ENCODE measurements at places on chromosomes 16 and 17.

- no peak for DNase-seq
These were observed 266.7 kb downstream of the ENGASE start for GRCh38 chr17:79341222-79341780.

GRCh38 chr17:80889231-80890195 is 102.1 kb upstream of the CHMP6 start:
- DNase-seq = no peak

DNA sequence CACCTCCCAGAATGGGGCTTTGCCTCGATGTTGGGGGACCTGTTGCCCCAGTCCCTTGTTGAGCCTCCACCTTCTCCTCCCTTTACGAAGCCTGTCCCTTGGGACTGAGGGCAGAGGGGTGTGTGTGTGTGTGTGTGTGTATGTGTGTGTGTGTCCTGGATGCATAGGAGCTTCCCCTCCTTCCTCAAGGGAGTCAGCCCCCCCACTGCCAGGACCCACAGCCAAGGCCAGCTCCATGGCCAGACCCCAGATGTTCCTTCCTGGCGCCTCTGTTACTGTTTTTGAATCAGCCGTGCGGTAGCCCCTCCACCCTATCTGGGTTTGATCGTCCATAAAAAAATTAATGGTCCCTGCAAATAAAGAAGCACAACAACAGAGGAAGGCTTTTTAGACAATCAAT is 17.7 kb upstream of the DOK4 start:
- no peak for DNase-seq

- no peak for DNase-seq
These were observed 536.3 kb downstream of the GRIN2A start for GRCh38 chr16:9645911-9646310.

- DNase-seq = no peak
These were observed 1.5 kb downstream of the RRAD start for GRCh38 chr16:66923866-66924265.

GRCh38 chr16:82523815-82524214 is 103.0 kb upstream of the CDH13 start:
- DNase-seq = no peak

- DNase-seq = no peak
These were observed 7.1 kb upstream of the DCAF7 start for GRCh38 chr17:63542942-63543821.

GRCh38 chr16:3458278-3458851 is 14.9 kb downstream of the NAA60 start:
- DNase-seq = no peak

All from stimulated activated CD8-positive, alpha-beta memory T cell treated with anti-CD3 and anti-CD28 coated beads, Interleukin-2, amount 100 ng/mL, for 1 hour (primary cell).